ENCODE measurements at places on chromosomes 12 and 14. TPM values are rescaled to one million over a fixed set of nuclear protein-coding genes. Genes with fewer than 3 reads are reported as not detected.

GRCh38 chr14:59771577-59771976 lies 99.0 kb downstream of the RTN1 start:
- H3K27ac ChIP-seq: no peak overlapping the region
- H3K4me3 ChIP-seq: no peak overlapping the region
- no peaks in the 10 kb centered on the region for H3K27me3 ChIP-seq

DNA sequence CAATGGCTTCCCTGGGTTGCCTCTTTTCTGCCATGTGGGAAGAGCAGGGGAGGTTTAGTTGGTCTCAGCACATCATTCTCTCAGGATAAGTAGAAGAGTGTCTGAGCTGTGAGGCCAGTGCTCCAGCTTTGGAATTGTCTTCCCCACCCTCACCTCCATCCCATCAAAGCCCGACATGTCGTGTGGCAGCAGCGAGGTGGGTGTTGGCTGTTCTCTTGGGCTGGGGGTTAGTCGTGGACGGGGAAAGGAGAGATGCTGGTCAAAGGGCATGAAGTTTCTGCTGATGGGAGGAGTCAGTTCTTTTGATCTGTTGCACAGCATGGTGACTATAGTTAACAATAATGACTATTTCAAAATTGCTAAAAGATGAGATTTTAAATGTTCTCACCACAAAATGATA lies 404.2 kb downstream of the TMEM121 start:
- H3K27ac ChIP-seq: no peak overlapping the region
- DNase-seq: no peak
- H3K27me3 ChIP-seq: peaks cover 49% of the 10 kb centered on the region
- no peaks in the 10 kb centered on the region for H3K4me1 ChIP-seq
- no peak overlapping the region for H3K4me3 ChIP-seq

DNA sequence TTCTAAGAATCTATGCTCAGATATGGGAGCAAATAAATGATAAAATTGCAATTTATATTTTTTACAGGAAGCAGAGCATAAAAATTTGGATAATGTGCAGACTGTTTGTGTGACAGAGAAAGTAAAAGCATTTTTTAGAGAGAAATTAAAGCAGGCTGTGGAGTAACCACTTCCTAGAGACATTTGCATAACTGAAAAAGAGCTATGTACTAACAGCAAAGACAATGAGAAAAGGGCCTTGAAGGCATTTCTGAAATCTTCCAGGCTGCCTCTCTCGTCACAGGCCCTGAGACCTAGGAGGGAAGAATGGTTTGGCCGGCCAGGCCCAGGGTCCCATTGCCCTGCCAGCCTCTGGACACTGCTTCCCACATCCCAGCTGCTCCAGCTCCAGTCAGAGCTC lies 247.2 kb downstream of the ALX1 start:
- no peak for DNase-seq
- no peak overlapping the region for H3K4me3 ChIP-seq
- no peaks in the 10 kb centered on the region for H3K4me1 ChIP-seq
- no peaks in the 10 kb centered on the region for H3K27me3 ChIP-seq

DNA sequence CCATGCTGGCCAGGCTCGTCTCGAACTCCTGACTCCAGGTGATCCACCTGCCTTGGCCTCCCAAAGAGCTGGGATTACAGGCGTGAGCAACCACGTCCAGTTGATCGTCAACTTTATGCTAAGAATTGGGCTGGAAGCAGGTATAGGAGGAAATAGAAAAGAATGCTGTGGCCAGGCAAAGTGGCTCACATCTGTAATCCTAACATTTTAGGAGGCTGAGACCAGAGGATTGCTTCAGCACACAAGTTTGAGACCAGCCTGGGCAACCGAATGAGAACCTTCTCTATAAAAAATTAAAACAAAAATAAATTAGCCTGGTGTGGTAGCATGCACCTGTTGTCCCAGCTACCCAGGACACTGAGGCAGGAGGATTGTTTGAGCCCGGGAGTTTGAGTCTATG lies 37.1 kb upstream of the SNX6 start:
- H3K27me3 ChIP-seq: no peaks in the 10 kb centered on the region
- H3K36me3 ChIP-seq: no peaks in the 10 kb centered on the region
- no peak overlapping the region for H3K27ac ChIP-seq
- DNase-seq: no peak
- H3K4me3 ChIP-seq: no peak overlapping the region

GRCh38 chr14:69999261-69999674 lies 120.1 kb downstream of the SMOC1 start:
- no peaks in the 10 kb centered on the region for H3K4me1 ChIP-seq
- no peaks in the 10 kb centered on the region for H3K36me3 ChIP-seq
- no peak overlapping the region for H3K4me3 ChIP-seq
- peaks cover 9% of the 10 kb centered on the region for H3K27me3 ChIP-seq
- no peak for DNase-seq

DNA sequence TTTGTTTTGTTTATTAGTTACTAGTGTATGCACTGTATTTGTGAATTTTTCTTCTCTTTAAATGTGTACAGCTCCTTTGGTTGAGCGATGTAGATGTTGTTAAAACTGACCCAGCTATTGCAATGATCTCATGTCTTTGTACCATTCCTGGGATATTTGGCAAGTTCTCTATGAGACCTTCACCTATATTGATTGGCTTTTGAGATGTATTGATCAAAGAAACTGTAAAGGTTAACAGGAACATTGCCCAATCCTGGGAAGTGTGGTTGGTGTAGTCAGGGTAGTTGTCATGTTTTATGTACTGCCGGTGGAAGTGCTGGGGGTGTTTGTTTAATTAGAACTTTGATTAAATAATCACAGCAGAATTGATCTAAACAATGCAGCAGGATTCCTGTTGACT lies 43.1 kb downstream of the ACSS3 start:
- H3K36me3 ChIP-seq: peaks cover 1% of the 10 kb centered on the region
- H3K4me3 ChIP-seq: no peak overlapping the region
- H3K27ac ChIP-seq: no peak overlapping the region
- DNase-seq: no peak
- H3K4me1 ChIP-seq: no peaks in the 10 kb centered on the region

GRCh38 chr14:76900682-76901081 lies 74.5 kb downstream of the LRRC74A start:
- H3K27me3 ChIP-seq: no peaks in the 10 kb centered on the region
- H3K27ac ChIP-seq: no peak overlapping the region
- no peaks in the 10 kb centered on the region for H3K36me3 ChIP-seq
- H3K4me3 ChIP-seq: no peak overlapping the region
- DNase-seq: no peak

DNA sequence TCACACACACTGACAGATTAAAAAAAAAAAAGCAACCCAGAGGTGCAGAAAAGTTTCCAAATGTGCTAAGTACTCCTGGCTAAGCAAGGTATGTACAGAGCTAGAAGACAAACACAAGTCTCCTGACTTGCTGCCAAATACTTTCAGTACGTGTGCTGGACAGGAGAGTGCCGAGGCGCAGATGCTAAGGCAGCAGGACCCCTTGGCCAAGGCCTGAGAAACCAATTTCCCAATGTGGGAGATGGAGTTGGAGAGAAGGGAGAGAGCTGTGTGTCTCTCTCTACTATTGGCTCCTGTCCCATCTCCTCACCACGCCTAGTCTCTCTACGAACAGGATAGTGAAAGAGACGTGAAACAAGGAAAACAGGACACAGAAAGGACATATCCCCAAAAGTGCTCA lies 5.3 kb downstream of the SPRYD3 start:
- no peak for DNase-seq
- H3K4me3 ChIP-seq: no peak overlapping the region
- no peak overlapping the region for H3K27ac ChIP-seq
- peaks cover 2% of the 10 kb centered on the region for H3K36me3 ChIP-seq

DNA sequence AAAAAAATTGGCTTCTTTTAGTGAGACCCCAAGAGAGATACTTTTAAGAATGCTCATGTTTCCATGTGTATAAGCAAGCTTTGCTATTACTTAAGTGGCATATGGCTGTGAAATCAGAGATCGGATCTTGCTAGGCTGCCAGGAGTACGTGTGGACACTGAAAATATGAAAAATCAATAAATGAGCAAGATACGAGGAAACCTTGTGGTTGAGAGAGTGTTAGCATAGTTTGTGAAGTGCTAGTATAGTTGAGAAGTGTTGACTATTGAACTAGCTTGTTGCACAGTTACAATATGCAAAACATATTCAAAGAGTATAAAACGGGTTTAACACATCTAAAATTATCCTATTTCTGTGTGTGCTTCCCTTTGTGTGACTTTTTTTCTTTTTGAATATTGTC lies 230.9 kb upstream of the NOVA1 start:
- H3K4me1 ChIP-seq: no peaks in the 10 kb centered on the region
- no peak for DNase-seq
- H3K27me3 ChIP-seq: no peaks in the 10 kb centered on the region

Gene LRRIQ1
- total RNA-seq: not detected

Gene CCDC88C
- 111 TPM for total RNA-seq

Gene DCP1B
- total RNA-seq: 17.6 TPM

Gene MYF6
- total RNA-seq: not detected

All from activated T-cell treated with anti-CD3 and anti-CD28 coated beads, Interleukin-2, amount 50 U/mL, for 72 hours (primary cell).